Large intestine (tissue), 12 donors: ENCODE measurements at places on chromosomes 16 and 17. TPM values are rescaled to one million over a fixed set of nuclear protein-coding genes. Genes with fewer than 3 reads are reported as not detected.

GRAP gene
- polyA plus RNA-seq, result 2.9 TPM

TPSD1 gene
- 0.06 TPM for polyA plus RNA-seq

- peaks cover 16% of the 10 kb centered on the region for H3K27me3 ChIP-seq
- H3K4me1 ChIP-seq, result no peaks in the 10 kb centered on the region
- no peak overlapping the region for H3K27ac ChIP-seq
- H3K4me3 ChIP-seq, result no peak overlapping the region
- no peaks in the 10 kb centered on the region for H3K36me3 ChIP-seq
- DNase-seq, result peak; percentile 22
Observed at GRCh38 chr16:9151597-9151996, 60.2 kb downstream of the HAPSTR1 start.

GRCh38 chr16:53805752-53806151, 101.8 kb downstream of the FTO start:
- no peak for DNase-seq
- no peaks in the 10 kb centered on the region for H3K4me1 ChIP-seq
- H3K27me3 ChIP-seq, result no peaks in the 10 kb centered on the region
- no peak overlapping the region for H3K27ac ChIP-seq
- peaks cover under 1% of the 10 kb centered on the region for H3K36me3 ChIP-seq

ITGB4 gene
- polyA plus RNA-seq, result 48.4 TPM

GRCh38 chr16:47310792-47311211, 150.1 kb downstream of the ITFG1 start:
- peaks cover 7% of the 10 kb centered on the region for H3K36me3 ChIP-seq
- no peak overlapping the region for H3K27ac ChIP-seq
- H3K4me1 ChIP-seq, result no peaks in the 10 kb centered on the region
- no peak overlapping the region for H3K4me3 ChIP-seq

- H3K27ac ChIP-seq, result no peak overlapping the region
- peak; percentile 17 for DNase-seq
- no peak overlapping the region for H3K4me3 ChIP-seq
- no peaks in the 10 kb centered on the region for H3K4me1 ChIP-seq
- peaks cover 2% of the 10 kb centered on the region for H3K27me3 ChIP-seq
Observed at GRCh38 chr17:65438708-65439294, 122.6 kb downstream of the AXIN2 start.

- no peak overlapping the region for H3K4me3 ChIP-seq
- peak; percentile 99 for DNase-seq
- no peaks in the 10 kb centered on the region for H3K27me3 ChIP-seq
- H3K36me3 ChIP-seq, result no peaks in the 10 kb centered on the region
- H3K4me1 ChIP-seq, result peaks cover 44% of the 10 kb centered on the region
Observed at GRCh38 chr17:16286009-16286946, 67.0 kb downstream of the CENPV start.

GRCh38 chr16:31110106-31111034, 2.2 kb downstream of the BCKDK start:
- no peaks in the 10 kb centered on the region for H3K27me3 ChIP-seq
- H3K4me1 ChIP-seq, result peaks cover 15% of the 10 kb centered on the region
- DNase-seq, result no peak
- peaks cover 33% of the 10 kb centered on the region for H3K36me3 ChIP-seq
- no peak overlapping the region for H3K27ac ChIP-seq

NAGS gene
- 37.5 TPM for polyA plus RNA-seq

COX6A2 gene
- polyA plus RNA-seq, result 7.8 TPM

TAT gene
- 0.22 TPM for polyA plus RNA-seq

DNA sequence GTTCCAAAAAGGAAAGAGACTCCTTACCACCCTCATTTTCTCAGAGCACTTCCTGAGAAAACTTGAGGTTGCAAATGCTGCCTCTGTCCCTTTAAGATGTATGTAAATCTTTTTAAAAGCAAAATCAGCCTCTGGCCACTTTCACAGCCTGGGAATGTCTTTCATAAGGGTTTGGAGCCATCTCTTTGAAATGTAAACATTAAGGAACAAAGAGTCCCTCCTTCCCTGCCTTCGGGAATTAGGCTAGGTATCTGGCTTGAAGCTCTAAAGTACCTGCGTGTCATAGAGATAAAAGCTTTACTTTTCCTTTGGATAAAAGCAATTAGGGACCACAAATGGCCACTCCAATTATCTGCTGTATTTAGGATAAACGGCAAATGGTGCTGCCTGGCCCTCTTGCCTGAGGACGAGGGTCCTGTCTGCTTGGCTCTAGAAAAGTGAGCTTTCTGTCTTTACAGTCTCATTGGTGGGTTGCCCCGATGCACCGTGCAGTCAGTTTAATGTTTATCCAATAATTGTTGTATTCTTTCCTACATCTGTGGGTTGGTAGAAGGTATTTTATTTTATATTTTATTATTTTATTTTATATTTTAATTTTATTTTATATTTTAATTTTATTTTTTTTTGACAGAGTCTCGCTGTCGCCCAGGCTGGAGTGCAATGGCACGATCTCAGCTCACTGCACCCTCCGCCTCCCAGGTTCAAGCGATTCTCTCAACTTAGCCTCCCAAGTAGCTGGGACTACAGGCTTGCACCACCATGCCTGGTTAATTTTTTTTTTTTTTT, 23.9 kb downstream of the NLRC3 start:
- no peaks in the 10 kb centered on the region for H3K27me3 ChIP-seq
- H3K4me1 ChIP-seq, result no peaks in the 10 kb centered on the region
- H3K36me3 ChIP-seq, result no peaks in the 10 kb centered on the region
- H3K4me3 ChIP-seq, result no peak overlapping the region
- no peak for DNase-seq
- no peak overlapping the region for H3K27ac ChIP-seq

GRCh38 chr17:67260170-67260987, 15.4 kb upstream of the HELZ start:
- no peaks in the 10 kb centered on the region for H3K36me3 ChIP-seq
- peaks cover 10% of the 10 kb centered on the region for H3K4me1 ChIP-seq
- H3K27me3 ChIP-seq, result no peaks in the 10 kb centered on the region
- peak overlapping the region; percentile 87 for H3K27ac ChIP-seq
